Suppressor macrophage (primary cell): ENCODE measurements at places on chromosomes 3 and 15.

DNA sequence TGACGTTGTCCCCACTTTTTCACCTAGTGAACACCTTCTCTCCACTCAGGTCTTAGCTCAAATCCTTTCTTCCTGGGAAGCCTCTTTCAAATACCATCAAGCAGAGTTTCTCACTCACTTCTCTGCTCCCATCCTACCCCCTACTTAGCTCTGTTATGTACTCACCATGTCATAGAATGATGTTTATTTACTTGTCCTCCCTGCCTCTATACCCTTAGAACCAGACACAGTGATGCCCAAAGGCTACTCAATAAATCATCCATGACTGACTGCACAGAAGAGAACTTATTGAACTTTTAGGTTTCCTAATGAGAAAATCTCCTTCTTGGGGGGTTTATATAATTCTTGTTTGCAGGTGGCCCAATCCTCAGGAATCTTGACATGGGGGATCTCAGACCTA is 154.2 kb downstream of the SSR3 start:
- DNase-seq, result no peak

- DNase-seq, result no peak
Measured at GRCh38 chr3:123267821-123268220, 66.1 kb downstream of the SEC22A start.

DNA sequence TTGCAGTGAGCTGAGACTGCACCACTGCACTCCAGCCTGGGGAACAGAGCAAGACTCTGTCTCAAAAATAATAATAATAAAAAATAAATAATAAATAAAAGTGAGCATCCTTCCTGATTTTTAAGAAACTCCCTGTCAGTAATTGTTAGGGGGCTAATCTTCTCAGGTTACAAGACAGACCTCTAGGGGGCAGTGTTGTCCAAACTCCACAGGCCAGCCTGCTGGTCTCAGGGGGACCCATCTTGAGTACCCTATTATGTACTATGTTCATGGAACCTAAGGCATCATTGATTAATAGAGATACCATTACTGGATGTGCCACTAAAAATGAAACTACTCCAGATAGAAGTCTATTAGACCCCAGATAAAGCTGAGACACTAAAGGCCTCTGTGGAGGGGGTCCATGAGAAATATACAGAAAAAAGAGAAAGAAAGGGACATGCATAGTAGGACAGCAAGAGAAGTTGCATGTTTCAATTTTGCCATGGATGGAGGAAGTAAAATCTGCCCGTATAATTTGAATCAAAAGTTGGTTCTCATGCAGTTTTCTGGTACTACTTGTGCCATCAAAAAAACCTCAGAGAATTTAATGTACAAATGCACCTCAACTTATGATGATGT is 85.5 kb upstream of the CDV3 start:
- peak; percentile 75 for DNase-seq

GRCh38 chr3:10961921-10962320 is 30.6 kb upstream of the SLC6A1 start:
- DNase-seq, result no peak

GRCh38 chr3:72338942-72339669 is 509.1 kb downstream of the SHQ1 start:
- peak; percentile 77 for DNase-seq

DNA sequence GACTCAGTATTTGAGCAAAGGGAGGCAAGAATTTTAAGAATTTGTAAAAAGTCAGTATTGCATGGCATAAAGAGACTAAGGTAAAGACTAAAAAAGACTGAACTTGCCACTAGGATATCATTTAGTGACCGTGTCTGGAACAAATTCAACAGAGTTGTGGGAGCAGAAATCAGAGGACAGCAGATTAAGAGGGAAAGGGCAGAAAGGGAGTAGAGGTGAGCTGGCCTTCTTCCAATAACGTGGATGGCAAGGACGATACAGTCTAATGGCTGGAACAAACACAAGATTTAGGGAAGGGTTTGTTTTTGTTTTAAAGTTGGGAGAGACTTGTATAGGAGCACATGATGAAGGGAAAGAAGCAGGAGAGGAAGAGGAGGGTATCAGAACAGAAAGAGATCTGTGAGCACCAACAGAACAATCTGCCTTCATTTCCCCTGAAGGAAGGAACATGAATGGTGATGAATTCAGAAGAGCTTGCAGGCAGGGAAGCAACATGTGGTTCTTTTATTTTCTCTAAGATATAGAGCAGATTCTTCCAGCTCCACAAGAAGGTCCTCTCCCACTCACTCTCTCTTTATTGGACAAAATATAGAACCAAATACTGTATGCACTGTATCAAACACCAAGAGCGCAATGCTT is 8.6 kb downstream of the VGLL4 start:
- DNase-seq, result no peak

DNA sequence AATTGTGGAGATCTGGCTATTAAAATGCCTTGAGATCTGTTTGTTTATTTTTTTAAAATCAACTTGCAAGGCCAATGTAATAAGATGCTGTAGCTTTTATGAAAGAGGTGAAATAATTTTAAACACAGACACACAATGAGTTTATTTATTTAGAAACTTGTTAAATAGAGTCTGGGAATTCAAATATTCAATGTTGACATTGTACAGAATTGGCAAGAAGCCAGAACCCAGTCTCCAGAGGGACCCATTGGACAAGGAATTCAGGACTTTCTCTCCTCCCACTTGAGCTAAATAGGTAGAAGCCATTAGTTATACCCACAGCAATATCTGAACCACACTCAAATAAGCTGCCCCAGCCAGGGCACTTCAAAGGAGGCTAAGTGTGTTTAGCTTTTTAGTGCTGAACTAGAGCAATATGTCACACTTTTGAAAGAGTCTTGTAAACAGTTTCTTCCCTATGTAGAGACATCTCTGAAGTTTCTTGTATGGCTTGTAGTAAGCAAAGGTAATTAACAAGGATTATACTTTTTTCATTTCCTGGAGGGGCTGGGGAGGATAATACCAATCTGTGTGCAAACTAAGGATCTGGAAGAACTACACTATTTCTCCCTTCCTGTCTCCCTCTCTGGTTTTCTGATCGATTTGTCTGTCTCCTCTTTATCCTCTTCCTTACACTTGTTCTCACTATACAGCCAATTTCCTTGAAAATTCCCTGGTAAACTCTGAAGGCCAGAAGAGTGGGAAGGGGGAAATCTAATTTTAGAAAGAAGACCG is 6.0 kb downstream of the MECOM start:
- DNase-seq, result no peak

GRCh38 chr15:52139599-52140462 is 27.3 kb upstream of the BCL2L10 start:
- peak; percentile 83 for DNase-seq

GRCh38 chr3:32482693-32483092 is 20.0 kb downstream of the CMTM6 start:
- DNase-seq, result no peak

DNA sequence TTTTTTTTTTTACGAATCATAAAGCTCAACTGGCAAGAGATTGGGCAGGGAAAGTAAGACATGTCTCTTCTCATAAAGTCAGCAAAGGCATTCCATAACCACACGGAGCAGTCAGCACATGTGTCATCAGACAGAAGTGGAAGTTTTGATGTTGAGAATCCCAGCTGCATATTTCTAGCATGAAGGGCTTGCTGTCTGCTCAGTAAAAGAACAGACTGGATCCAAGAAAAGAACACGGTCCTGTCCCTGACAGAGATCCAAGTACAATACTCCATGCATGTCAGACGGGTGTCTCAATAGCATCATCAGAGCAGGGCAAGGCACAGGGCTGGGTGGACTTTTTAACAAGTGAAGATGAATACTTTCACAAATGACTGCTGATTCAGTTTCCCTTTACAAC is 38.2 kb downstream of the ABI3BP start:
- no peak for DNase-seq

DNA sequence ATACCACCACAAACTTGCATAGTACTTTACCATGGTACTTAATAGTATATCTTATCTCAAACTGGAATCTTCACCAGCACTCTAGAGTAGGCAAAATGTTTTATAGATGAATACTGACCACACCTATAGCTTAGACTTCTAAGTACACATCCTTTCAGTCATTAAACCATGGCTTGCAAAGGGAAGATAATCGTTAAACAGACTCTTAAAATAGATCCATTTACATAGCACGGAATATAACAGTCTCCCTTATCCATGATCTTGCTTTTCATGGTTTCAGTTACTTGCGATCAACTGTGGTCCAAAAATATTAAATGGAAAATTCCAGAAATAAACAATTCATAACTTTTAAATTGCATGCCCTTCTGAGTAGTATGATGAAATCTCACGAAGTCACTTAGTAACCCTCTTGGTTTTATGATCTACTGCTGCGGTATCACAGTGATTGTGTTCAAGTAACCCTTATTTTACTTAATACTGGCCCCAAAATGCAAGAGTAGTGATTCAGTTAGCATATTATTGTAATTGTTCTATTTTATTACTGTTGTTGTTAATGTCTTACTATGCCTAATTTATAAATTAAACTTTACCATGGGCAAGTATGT is 111.4 kb downstream of the HERC1 start:
- no peak for DNase-seq

GRCh38 chr15:93124126-93124525 is 35.1 kb upstream of the RGMA start:
- no peak for DNase-seq

DNA sequence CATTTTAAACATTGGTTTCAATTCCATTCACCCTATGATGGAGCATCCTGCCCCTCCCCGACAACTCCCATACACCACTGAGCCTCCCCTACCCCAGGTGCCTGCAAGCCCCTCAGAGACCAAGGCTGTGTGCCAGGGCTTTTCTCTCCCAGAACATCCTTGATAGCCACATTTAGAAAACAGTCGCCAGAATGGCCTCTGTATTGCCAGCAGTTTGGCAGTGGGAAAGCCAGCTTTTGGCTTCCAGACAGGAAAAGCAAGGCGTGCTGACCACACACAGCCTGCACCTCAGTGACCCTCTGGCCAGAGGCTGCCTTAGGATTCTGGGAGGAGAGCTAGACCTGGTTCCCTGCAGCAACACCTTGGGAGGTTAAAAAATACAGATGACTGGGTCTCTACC is 18.2 kb upstream of the HRH1 start:
- no peak for DNase-seq

GRCh38 chr3:57935539-57935938 is 72.7 kb upstream of the FLNB start:
- no peak for DNase-seq

DNA sequence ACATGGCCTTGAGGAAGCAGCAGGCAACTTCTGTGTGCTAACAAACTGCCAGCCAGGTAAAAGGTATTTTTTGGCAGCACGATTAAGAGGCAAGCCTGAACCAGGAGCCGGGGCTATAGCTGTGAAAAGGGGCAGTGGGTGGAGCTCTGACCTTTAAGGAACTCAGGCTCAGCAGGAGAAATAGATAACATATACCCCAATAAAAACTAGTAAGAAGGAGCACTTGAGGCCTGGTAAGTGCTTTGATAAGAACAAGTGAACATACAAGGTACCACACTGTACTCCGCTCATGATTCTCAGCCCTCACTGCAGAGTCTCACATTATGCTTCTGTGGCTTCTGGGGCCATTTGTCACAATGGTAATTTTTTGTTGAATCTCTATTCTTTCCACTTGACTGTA is 5.4 kb downstream of the FYCO1 start:
- no peak for DNase-seq

- DNase-seq, result peak; percentile 99
Measured at GRCh38 chr15:51585986-51586385, 36.6 kb downstream of the DMXL2 start.

DNA sequence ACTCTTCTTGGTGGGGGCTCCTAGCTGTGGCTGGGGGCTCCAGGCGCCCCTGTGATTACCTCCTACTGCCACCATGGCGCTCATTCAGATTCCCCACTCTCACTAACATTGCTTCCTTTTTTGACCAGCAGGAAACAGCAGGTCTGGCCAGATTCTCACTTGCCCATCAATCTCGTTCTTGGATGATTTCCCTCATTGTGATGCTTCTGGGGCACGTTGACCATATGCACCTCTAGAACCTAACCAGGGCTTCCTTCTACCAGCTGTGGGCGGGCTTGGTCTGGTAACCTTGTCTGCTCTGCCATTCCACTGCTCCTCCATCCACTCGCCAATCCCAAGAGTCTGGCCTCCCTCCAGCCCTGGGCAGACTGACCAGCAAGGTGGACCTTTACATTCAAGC is 35.9 kb upstream of the PTPN23 start:
- DNase-seq, result no peak
